ENCODE measurements at places on chromosomes 6 and 20. TPM values are rescaled to one million over a fixed set of nuclear protein-coding genes. Genes with fewer than 3 reads are reported as not detected.

The DNMT3B gene
- 15.4 TPM for total RNA-seq

The DEF6 gene
- total RNA-seq: 5.9 TPM

The RRAGD gene
- total RNA-seq: 8.0 TPM

GRCh38 chr6:15462717-15463525, 199.9 kb downstream of the DTNBP1 start:
- H3K4me3 ChIP-seq: no peak overlapping the region
- no peaks in the 10 kb centered on the region for H3K27me3 ChIP-seq
- H3K36me3 ChIP-seq: peaks cover 5% of the 10 kb centered on the region

The MYB gene
- 5.6 TPM for total RNA-seq
